ENCODE measurements at places on chromosomes 11 and 22. TPM values are rescaled to one million over a fixed set of nuclear protein-coding genes. Genes with fewer than 3 reads are reported as not detected.

- H3K4me3 ChIP-seq, result no peak overlapping the region
- no peaks in the 10 kb centered on the region for H3K36me3 ChIP-seq
- no peak for DNase-seq
- H3K4me1 ChIP-seq, result no peaks in the 10 kb centered on the region
- H3K27ac ChIP-seq, result no peak overlapping the region
- H3K27me3 ChIP-seq, result peaks cover 2% of the 10 kb centered on the region
Observed at GRCh38 chr11:1256257-1257045, 33.6 kb downstream of the MUC5B start.

GRCh38 chr11:124277207-124277606, 21.0 kb downstream of the OR8G5 start:
- no peaks in the 10 kb centered on the region for H3K4me1 ChIP-seq
- H3K36me3 ChIP-seq, result no peaks in the 10 kb centered on the region
- DNase-seq, result no peak
- no peaks in the 10 kb centered on the region for H3K27me3 ChIP-seq
- H3K27ac ChIP-seq, result no peak overlapping the region

DNA sequence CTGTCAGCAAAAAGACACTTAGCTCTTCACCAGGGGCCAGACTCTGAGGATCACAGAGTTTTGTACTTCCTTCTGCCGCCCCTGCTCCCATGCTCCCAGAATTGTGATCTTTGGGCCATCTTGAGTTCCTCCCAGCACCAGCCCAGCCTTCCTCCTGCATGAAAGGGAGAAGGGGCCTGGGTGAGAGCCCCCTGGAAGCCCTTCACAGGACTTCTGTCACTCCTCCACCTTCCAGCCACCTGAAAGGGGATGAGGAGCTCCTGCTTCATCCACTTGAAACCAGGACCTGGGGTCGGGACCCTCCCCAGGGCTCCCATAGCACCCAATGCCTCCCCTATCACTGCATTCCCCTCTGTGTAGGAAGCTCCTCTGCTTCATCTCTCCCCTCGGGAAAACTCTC, 174.2 kb downstream of the BUD13 start:
- 0 out of 2 replicates have a peak, but pooled peaks cover 6% of the 10 kb centered on the region for H3K4me1 ChIP-seq
- peaks cover 2% of the 10 kb centered on the region for H3K27me3 ChIP-seq
- H3K27ac ChIP-seq, result no peak overlapping the region
- H3K36me3 ChIP-seq, result no peaks in the 10 kb centered on the region

GAS2 gene
- total RNA-seq, result 0.48 TPM

MAP6 gene
- total RNA-seq, result 4.3 TPM

GRCh38 chr22:48450188-48450825, 1377.4 kb downstream of the BRD1 start:
- H3K27me3 ChIP-seq, result peaks cover 4% of the 10 kb centered on the region
- no peak overlapping the region for H3K27ac ChIP-seq
- no peak for DNase-seq
- no peak overlapping the region for H3K4me3 ChIP-seq

DNA sequence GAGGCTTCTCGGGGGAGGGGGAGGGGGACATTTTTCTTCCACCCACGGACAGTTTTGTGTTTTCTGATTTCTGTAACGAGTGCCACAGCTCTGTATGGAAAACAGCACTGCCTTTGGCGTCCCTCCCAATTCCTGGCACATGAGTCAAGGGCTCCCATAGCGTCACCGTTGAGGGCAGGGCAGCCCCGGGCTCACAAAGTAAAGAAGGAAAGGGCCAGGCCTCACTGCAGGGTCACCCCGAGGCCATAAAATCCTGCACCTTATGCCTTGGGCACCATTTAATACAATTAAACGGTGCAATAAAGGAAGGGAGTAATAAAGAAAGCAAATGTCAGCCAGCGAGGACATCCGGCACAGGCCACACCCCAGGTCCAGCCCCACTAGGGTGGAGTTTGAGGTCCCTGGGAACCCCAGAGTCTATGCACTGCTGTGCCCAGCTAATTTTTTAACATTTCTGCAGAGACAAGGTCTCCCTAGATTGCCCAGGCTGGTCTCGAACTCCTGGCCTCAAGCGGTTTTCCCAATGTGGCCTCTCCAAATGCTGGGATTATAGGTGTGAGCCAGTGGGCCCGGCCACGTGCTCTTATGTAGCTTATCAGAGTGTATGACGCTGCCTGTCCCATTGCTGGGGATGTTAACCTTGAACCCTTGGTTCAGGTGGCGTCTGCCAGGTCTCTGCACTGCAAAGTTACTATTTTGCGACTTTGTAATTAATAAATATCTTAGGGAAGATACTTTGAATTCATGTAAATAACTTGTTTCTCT, 13.6 kb upstream of the MUC2 start:
- 0 out of 2 replicates have a peak overlapping the region, but pooled peaks have one; percentile 27 for H3K4me3 ChIP-seq
- H3K27me3 ChIP-seq, result peaks cover 9% of the 10 kb centered on the region
- H3K4me1 ChIP-seq, result peaks cover 26% of the 10 kb centered on the region
- H3K27ac ChIP-seq, result peak overlapping the region; percentile 69
- H3K36me3 ChIP-seq, result peaks cover 9% of the 10 kb centered on the region

- H3K4me1 ChIP-seq, result peaks cover 10% of the 10 kb centered on the region
- no peaks in the 10 kb centered on the region for H3K36me3 ChIP-seq
- H3K27ac ChIP-seq, result no peak overlapping the region
- no peak for DNase-seq
- H3K4me3 ChIP-seq, result no peak overlapping the region
- peaks cover 27% of the 10 kb centered on the region for H3K27me3 ChIP-seq
Observed at GRCh38 chr22:32077151-32077550, 34.1 kb downstream of the SLC5A1 start.
